ENCODE measurements at places on chromosomes 7 and 10.

DNA sequence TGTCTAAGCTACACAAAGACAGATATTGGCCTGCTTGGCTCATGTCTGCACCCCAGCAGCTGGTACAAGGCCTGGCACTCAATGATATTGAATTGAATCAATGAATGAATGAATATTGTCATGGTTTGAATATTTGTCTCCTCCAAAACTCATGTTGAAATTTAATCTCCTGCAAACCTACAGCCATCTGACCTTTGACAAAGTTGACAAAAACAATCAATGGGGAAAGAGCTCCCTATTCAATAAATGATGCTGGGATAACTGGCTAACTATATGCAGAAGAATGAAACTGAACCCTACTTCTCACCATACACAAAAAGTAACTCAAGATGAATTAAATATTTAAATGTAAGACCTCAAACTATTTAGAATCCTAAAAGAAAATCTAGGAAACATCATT is 144.7 kb downstream of the CYP26A1 start:
- DNase-seq: no peak

- no peak for DNase-seq
Measured at GRCh38 chr7:33816106-33816505, 89.2 kb upstream of the BMPER start.

- no peak for DNase-seq
Measured at GRCh38 chr7:151122276-151122675, 36.0 kb downstream of the AGAP3 start.

DNA sequence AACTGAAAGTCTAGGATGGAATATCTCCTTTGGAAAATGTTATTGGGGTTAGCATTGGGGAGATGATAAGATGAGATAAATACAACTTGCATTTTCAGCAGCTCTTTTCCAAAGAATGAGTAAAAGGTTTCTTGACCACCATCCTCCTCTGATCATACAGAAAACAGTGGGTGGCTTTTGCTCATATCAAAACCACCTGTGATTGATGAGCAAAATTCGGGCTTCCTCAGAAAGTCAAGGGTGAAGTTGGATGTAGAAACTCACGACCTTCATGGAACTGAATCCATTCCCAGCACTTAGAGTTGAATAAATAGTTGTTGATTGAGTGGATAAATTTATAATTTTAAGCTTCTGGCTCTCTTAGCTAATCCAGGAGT is 158.4 kb downstream of the DNAJB6 start:
- DNase-seq: no peak

DNA sequence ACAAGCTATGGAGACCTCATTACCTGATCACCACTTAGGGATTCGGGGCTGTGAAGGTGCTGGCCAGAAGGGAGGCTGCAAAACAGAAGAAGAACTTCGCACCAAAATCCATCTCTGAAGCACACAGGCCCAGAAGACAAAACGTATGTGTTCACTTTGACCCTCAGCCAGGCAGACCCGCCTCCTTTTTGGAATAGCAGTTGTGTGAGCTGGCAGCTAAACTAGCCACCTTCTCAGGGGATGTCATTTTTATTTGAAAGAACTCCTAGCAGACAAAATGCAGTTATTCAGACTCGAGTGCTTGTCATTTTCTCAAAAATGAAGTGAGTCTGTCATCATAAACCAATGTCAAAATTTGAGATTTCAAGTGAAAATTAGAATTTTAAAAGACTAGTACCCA is 71.7 kb downstream of the TNS3 start:
- no peak for DNase-seq

DNA sequence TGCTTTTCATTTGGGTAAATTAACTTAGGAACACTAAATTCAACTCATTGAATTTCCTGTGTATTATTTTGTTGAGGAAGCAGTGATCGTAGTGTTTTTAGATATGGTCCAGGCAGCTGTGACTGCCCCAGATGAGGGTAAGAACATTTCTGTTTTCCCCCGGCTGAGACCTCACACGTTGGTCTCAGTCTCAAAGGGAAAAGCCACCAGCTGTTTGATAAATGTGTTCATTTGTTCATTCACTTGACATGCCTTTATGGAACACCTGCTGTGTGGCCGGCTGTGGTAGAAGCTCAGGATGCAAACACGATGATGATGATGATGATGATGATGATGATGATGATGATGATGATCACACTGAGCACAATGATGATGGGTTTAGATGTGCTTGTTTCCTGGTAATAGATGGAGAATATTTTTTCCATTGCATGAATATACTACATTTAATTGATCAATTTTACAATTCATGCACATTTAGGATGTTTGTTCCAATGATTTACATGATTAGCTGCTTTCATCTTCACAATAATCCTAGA is 125.6 kb upstream of the ZNF32 start:
- no peak for DNase-seq

DNA sequence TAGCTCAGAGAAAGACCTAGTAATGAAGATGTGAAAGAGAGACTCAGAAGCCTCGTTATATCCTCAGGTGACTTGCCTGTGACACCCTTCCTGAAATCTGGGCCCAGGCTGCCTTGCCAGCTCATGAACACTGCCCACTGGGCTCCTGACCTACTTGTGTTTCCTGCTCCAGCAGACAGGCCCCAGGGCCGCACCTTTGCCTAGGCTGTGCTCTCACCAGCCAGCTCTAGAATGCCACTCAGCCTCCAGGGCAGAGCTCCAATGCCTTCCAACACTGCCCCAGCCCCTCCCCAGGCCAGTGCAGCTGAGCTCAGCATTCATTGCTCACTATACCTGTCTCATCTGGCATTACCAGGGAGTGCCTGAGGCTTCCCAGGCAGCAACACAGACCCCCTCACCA is 94.3 kb downstream of the DLG5 start:
- peak; percentile 62 for DNase-seq

DNA sequence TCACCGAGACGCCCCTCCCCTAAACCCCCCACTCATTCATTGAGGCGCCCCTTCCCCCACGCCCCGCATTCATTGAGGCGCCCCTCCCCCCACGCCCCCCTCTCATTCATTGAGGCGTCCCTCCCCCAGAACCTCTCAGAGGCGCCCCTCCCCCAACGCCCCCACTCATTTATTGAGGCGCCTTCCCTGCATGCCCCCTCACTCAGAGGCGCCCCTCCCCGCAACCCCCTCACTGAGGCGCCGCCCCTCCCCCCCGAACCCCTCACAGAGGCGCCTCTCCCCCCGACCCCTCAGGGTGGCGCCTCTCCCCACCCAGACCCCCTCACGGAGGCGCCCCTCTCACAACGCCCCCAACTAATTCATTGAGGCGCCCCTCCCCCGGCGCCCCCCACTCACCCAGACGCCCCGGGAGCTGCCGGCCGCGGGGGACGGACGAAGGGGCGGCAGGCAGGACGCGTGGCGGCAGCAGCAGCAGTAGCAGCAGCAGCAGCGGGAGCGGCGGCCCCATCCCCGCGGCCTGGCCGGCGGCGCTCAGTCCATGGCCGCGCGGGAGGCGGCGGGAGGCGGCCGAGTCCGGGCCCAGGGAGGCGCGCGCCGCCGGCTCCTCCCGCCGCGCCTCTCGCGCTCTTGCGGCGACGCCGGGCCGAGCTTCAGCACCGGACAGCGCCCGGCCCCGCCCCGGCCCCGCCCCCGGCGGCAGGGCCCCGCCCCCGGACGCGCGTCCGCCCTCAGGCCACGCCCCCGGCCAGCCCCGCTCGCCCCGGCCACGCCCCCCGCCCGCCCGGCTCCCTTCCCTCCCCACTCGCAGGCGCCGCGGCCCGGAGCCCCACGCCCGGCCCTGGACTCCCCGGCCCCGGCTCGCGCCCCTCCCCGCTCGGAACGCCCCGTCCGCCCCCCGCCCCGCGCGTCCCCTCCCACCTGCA is at the start of gene PTPRN2:
PTPRN2 (minus strand) TSS at position 662 of the 923 bp plus-strand sequence.
- peak; percentile 7 for DNase-seq

- no peak for DNase-seq
Measured at GRCh38 chr7:78172933-78173591, 374.5 kb downstream of the PHTF2 start.

GRCh38 chr10:88944813-88945212 is 7.8 kb downstream of the ACTA2 start:
- no peak for DNase-seq

- DNase-seq: no peak
Measured at GRCh38 chr7:100612730-100613390, 520 bp downstream of the MOSPD3 start.

GRCh38 chr10:78341953-78342614 is 308.4 kb downstream of the RPS24 start:
- DNase-seq: no peak

GRCh38 chr7:75815418-75816064 is 1.9 kb upstream of the CCL24 start:
- DNase-seq: no peak

DNA sequence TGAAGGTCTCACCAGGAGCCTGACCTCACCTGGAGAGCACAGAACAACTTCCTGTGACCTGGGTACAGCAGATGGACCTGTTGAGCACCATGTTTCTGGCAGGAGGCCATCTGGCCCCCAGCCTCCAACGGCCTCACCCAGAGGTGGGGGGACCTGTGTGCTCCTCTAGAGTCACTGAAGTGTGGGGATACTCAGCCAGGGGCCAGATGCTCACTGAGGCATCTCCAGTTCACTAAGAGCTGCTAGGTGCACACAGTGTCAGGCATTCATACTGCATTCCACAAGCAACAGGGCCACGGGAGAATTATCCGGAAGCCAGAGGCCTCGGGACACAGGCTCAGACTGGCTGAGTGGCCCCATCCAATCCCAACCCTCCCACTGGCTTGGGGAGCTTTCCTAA is 161.4 kb downstream of the TCERG1L start:
- DNase-seq: no peak

GRCh38 chr10:77393821-77394501 is 243.6 kb downstream of the KCNMA1 start:
- no peak for DNase-seq

DNA sequence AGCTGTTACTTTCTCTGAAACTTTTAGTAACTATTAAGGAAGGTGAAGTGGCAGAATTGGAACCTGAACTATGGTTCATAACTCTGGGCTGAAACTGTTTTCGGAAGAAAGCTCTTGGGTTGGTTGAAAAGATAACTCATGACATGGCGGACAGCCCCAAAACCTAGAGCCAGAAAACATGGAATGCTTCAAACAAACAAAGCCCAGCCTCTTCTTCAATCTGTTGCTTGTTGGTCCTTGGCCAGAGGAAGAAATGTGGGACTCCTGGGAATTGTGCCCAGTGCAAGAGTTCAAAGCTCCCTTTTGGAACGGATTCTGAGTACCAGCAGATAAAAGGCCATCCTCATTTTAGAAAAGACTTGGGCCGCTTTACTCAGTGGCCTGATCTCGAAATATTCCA is 52.9 kb upstream of the CACNB2 start:
- no peak for DNase-seq

DNA sequence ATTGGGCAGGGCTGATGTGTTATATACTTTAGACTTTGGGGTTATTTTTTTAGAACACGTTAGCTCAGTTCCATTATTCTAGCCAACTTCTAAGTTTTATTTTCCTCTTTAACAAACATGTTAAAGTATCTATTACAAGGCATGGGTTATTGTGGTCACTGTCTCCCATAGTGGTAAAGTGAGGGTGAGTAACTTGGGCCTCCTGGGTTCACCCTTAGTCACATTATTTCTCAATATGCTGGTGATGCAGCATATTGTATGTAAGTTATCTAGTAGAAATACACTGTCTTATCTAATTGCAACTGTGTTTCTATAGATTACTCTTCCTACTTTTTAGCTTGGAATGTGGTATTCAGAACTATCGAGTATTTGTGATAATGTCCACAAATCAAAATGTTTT is 65.9 kb downstream of the BBS9 start:
- no peak for DNase-seq

DNA sequence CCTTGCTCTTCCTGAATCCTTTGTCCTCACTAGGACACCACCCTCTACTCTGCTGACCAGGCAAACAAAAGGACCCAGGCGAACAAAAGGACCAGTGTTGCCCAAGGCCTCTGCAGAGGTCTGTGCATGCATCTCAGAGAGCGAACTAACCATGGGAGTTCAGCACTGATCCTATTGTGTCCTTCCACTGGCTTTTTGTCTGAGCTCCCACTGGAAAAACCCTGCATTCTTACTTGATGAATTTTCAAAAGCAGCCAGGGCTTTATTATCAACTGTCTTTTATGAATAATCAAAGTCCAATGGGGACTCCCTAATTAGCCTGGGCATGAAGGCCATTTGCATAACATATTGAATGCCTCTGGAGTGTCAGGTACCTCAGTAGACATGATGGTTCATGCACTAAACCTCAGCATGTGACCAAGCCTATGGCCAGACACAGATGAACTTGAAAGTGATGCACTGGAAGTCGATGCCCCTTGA is 140.6 kb downstream of the KCNMA1 start:
- no peak for DNase-seq

GRCh38 chr10:3975016-3975415 is 190.0 kb upstream of the KLF6 start:
- DNase-seq: no peak

DNA sequence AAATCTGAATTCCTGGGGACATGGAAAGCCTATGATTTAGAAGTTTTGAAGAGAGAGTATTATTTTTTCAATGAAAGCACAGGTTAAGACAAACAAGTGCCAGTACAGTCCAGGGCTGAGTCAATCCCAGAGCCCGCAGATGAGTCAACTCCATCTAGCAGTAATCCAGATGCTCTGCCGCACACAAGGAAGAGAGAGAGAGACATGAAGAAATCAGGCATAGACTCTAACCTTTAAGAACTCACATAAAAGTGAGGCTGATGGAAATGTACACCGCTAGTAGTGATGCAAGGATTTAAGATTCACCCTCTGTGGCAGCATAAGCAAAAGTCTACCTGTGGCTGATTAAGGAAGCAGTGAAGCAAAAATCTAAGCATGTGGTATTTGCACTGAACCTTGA is 651.5 kb downstream of the TNS3 start:
- no peak for DNase-seq

DNA sequence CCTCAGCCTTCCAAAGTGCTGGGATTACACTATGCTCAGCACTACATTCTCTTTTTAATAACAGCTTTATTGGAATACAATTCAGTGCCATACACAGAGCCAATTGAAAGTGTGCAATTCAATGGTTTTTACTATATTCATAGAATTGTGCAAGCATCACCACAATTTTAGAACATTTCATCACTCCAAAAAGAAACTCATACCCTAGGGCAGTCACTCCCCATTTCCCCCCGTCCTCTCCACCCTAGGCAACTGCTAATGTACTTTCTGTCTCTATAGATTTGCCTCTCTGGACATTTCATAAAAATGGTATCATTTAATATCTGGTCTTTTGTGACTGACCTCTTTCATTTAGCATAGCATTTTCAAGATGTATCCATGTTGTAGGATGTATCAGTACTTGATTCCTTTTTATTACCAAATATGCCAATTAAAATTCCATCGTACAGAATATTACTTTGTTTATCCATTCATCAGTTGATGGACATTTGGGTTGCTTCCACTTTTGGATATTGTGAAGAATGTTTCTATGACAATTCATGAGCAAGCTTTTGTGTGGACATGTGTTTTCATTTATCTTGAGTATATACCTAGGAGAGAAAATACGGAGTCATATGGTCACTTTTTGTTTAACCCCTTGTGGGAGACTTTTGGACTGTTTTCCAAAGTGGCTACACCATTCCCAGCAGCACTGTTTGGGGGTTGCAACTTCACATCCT is 6.3 kb upstream of the XPNPEP1 start:
- no peak for DNase-seq

Data from CD4-positive, alpha-beta T cell treated with Interleukin-2 at 100 ng/mL for 4 hours (primary cell).